Activated T-helper 1 cell treated with anti-CD3 and anti-CD28 coated beads, Interleukin-2, amount 50 U/mL, for 16 hours (primary cell): ENCODE measurements at places on chromosomes 7 and 10.

GRCh38 chr7:37108615-37109014, 340.0 kb downstream of the ELMO1 start:
- DNase-seq = no peak

- no peak for DNase-seq
These were observed 29.9 kb downstream of the SEC61G start for GRCh38 chr7:54729107-54729506.

GRCh38 chr7:26372704-26373103, 81.0 kb downstream of the SNX10 start:
- DNase-seq = no peak

GRCh38 chr7:41002741-41003610, 699.9 kb downstream of the INHBA start:
- DNase-seq = no peak

DNA sequence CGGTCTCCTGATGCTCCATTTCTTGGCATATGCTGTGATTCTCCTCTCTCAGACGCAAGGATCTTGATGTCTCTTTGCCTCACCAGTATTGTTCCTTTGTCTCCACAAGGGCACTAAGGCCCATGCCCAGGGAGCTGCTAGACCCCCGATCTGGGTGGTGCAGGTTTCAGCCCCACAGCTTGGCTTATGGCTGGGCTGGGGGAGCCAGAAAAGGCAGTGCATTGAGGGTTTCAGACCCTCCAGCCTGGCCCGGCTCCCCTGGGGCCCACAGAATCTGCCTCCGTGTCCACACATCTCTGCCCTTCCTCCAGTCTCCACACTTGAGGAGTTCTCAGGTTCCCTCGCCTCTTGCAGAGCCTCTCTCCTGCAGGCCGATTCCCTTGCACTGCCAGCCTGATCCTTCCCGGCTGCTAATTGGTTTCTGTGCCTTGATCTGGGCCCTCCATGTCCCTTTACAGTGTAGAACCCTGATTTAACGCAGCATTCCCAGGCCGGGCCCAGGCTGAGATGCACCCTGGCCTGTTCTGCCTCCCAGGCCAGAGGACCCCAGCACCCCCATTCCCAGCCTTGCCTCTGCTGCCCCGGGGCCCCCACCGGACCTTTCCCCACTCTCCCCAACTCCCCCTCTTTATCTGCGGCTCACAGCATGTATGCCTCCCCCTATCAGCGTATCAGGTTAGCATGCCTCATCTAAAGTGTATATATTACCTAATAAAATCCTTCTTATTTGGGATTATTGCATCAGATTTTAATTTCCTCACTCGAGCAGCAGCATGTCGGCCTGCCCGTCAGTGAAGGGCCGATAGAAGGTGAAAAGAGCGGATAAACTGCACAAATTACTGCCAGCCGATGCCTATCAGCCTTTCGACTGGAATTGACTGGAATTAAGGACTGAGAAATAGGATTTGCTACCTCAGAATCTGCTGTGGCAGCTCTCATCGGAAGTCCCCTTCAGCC, 145.7 kb downstream of the C10orf105 start:
- no peak for DNase-seq

GRCh38 chr7:111783854-111784253, 221.6 kb upstream of the IMMP2L start:
- DNase-seq = no peak

DNA sequence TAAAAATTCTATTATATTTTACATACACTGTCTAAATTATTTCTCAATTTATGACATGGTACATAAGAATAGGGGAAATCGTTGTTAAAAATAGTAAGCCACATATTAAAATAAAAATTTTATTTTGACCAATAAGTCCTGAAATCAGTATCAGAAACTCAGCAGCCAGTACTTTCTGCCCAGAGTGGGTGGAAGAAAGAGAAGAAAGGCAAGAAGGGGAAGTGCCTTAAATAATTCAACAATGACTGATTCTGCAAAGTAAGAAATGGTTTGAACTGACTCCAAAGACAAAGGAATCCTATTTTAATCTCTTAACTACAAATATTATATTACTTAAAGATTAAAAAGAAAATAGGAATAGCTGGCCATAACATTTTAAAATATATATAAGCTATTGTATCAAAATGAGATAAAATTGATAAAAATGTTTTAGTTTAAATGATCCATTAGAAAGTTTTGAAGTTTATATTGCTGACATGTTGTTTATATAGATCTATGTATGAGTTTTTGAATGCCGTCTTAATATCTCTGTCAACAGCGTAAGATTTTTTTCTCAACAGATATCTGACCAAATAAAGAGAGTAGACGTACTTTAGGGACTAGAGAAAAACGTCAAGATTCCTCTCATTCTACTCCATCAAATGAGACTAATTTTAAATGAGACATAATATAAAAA, 30.2 kb upstream of the NRCAM start:
- no peak for DNase-seq

- DNase-seq = no peak
These were observed 83.9 kb upstream of the PAX2 start for GRCh38 chr10:100661520-100661919.

GRCh38 chr7:70380421-70381015, 751.4 kb upstream of the GALNT17 start:
- no peak for DNase-seq

- DNase-seq = no peak
These were observed 118.4 kb downstream of the PLPP4 start for GRCh38 chr10:120575411-120575810.

DNA sequence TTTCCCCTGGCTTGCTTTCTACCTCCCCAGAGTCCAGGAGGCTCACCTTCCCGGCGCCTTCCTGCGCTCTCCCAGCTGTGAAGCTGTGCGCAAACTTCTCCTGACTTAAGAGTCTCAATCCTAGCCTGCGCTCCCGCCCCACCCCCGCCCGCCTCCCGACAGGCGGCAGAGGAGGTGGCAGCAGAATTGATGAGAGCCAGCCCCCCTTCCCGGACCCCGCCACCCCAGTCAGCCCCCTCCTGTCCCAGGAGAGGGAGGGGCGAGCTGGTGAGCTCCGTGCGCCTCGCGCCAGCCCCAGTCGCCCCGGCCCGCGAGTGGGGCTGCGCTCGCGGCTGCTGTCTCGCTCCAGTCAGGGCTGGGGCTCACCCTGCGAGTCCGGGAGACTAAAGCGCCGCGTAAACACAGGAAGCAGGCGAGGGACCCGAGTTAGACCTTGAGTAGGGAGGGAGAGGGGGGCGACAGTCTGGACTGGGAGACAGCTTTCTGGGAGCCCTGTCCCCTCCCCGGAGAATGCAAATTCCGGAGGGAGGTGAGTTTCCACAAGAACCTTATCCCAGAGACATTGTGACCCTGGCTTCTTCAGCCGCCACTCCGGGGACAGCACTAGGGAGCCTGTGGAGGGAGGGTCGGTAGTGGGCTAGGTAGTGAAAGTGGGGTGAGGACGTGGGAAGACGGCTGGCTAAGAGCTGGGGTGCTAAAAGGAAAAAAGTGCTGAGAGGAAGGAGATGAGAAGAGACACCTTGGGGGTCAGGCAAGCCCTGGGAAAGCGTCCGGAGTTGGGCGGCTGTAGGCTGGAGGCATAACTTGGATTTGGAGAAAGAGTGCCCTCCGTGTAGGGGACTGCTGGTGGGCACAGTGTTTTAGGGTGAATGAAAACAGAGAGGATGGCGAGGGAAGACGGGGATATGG, at the start of gene CALCR:
Gene CALCR, minus strand, starts transcription at position 79 of the 909 bp plus-strand sequence. CDS start 87,743 bp downstream, outside the sequence.
- no peak for DNase-seq

GRCh38 chr10:73965890-73966768, 31.8 kb upstream of the VCL start:
- no peak for DNase-seq

DNA sequence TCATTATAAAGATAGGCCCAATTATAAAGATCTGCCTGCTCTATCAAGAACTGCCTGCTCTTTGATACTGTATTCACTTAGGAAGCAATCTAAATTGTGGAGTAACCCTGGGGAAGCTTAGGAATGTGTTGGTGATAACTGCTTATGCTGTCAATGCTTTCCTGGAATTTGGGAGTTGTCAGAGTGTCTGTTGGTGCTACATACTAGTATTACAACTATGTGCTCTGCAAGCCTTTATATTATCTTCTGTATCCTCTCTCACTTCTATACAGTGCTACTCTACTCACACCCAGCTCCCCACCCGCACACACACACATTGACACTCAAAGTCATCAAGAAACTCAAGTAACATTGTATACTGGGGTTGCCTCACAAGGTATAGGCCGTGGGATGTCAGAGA, 6.1 kb downstream of the ZNF277 start:
- no peak for DNase-seq
